ENCODE measurements at places on chromosomes 11 and 22. TPM values are rescaled to one million over a fixed set of nuclear protein-coding genes. Genes with fewer than 3 reads are reported as not detected.

- no peak overlapping the region for H3K4me3 ChIP-seq
- no peak overlapping the region for H3K27ac ChIP-seq
- H3K4me1 ChIP-seq: no peaks in the 10 kb centered on the region
- no peaks in the 10 kb centered on the region for H3K27me3 ChIP-seq
- no peaks in the 10 kb centered on the region for H3K36me3 ChIP-seq
Measured at GRCh38 chr22:33887173-33887572, 33.1 kb downstream of the LARGE1 start.

DNA sequence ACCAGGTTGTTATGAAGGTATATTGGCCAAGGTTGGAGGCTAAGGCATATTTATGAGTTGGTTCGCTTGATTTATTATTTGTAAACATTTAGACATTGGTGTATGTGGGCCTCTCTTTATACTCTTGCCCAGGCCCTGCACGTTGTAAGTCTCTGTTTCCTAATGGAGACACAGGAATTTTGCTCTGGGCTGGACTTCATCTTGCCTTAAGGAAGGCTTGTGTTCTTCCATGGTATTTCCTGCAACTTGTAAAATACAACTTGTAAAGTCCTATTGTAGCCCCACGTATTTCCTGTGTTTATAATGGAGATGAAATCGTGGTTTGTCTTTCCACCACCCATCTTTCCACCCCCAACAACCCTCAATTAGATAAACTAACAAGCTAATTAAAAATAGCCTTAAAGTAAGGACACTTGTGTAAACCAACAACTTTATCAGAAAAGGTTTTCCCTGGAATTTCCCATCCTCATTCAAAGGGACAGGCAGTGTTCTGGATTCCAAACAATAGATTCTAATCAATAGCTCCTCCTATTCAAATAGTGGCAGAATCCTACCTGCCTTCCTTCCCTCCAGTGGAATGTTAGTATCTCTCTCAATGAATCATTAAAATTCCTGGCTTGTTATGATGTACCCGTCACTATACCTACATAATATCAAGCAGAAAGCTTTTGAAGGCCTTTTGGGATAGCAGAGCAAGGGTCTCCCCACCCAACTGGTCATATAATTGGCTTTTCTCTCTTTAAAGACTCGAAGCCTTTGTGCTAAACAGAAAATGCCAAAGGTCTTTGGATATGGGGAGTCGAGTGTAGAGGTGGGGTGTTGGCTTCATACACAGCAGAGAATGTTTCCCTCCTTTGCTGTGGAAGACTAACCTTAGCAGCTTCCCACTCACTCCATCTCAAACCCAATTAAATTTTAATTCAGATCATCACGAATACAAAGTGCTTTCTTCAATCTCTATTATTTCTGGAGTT, 77.1 kb downstream of the UBASH3B start:
- no peak overlapping the region for H3K4me3 ChIP-seq
- H3K27ac ChIP-seq: no peak overlapping the region
- no peaks in the 10 kb centered on the region for H3K27me3 ChIP-seq
- H3K36me3 ChIP-seq: no peaks in the 10 kb centered on the region

GRCh38 chr11:72812604-72812966, 1.6 kb upstream of the ATG16L2 start:
- no peaks in the 10 kb centered on the region for H3K27me3 ChIP-seq
- H3K4me3 ChIP-seq: peak overlapping the region; percentile 91
- no peak overlapping the region for H3K27ac ChIP-seq
- peaks cover 17% of the 10 kb centered on the region for H3K4me1 ChIP-seq
- DNase-seq: no peak
- H3K36me3 ChIP-seq: peaks cover 8% of the 10 kb centered on the region

DNA sequence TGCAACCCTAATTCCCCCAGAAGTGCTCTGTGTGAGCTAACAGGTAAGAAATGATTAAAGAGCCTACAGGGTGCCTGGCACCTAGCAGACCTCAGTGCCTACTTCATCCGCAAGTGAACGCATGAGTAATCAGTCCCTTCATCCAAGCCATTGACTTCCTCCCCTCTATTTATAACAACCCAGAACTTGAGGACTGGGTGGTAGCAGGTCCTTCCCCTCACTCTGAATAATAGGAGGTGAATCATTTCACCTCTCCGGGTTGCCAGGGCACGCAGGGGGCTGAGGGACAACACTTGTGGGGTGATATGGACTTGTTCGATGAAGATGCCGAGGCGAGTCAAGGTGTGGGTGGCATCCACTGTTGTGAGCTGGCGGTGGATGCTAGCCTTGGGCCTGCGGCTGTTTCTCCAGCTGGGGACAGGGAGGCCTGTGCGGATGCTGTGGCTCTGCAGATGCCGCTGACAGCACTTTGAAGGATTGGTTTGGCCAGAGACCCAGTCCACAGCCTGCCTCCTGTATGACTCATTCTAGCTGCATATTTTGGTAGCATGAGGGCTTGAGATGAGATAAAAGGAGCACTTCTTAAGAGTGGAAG, 11.7 kb upstream of the SORL1-AS1 start:
- DNase-seq: no peak
- H3K4me1 ChIP-seq: peaks cover 46% of the 10 kb centered on the region
- no peaks in the 10 kb centered on the region for H3K27me3 ChIP-seq
- H3K36me3 ChIP-seq: no peaks in the 10 kb centered on the region
- H3K4me3 ChIP-seq: no peak overlapping the region

- no peak overlapping the region for H3K27ac ChIP-seq
- no peak overlapping the region for H3K4me3 ChIP-seq
- no peaks in the 10 kb centered on the region for H3K4me1 ChIP-seq
- peaks cover 48% of the 10 kb centered on the region for H3K36me3 ChIP-seq
Measured at GRCh38 chr11:32960553-32961164, 55.0 kb upstream of the DEPDC7 start.

- no peaks in the 10 kb centered on the region for H3K27me3 ChIP-seq
- no peak for DNase-seq
Measured at GRCh38 chr11:102546427-102546826, 15.9 kb upstream of the MMP7 start.

GRCh38 chr11:37755521-37755920, 1157.5 kb upstream of the RAG2 start:
- no peaks in the 10 kb centered on the region for H3K36me3 ChIP-seq
- no peak for DNase-seq
- H3K4me1 ChIP-seq: no peaks in the 10 kb centered on the region
- H3K4me3 ChIP-seq: no peak overlapping the region
- no peaks in the 10 kb centered on the region for H3K27me3 ChIP-seq

GRCh38 chr11:78201096-78201818, 12.5 kb downstream of the USP35 start:
- H3K27me3 ChIP-seq: peaks cover 4% of the 10 kb centered on the region
- no peak overlapping the region for H3K4me3 ChIP-seq
- no peak overlapping the region for H3K27ac ChIP-seq

DNA sequence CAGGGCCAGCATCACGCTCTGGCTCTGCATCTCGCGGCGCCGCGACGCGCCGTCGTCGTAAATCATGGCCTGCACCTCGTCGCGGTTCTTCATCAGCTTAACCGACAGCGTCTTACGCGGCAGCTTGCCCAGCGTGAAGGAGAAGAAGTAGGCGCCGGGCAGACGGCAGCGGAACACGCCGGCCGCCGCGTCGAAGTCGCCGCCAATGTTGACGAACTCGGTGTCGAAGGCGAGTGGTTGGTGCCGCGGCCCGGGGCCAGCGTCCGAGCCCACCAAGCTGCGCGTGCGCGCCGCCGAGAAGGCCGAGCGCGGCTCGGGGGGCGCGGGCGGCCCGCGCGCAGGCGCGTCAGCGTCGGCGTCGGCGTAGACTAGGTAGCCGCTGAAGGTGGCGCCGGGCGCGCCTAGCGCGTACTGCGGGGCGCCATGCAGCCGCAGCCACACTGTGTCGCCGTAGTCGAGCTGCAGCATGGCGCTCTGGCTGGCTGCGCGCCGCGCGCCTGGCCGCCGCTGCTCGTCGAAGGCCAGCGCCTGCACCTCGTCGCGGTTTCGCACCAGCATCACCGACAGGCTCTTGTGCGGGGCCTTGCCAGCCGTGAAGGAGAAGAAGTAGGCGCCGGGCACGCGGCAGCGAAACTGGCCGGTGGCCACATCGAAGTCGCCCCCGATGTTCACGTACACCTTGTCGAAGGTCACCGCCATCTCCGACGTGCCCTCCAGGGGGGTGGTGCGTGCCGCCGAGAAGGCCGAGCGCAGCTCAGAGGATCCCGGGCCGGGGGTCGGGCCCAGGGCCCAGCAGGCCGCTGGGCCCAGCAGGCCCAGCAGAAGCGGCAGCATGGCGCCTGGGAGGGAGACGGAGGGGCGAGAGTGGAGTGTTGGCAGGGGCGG, 3.7 kb downstream of the FAM180B start:
- H3K27ac ChIP-seq: no peak overlapping the region
- peaks cover under 1% of the 10 kb centered on the region for H3K36me3 ChIP-seq
- H3K4me3 ChIP-seq: peak overlapping the region; percentile 49
- peaks cover 42% of the 10 kb centered on the region for H3K27me3 ChIP-seq

DNA sequence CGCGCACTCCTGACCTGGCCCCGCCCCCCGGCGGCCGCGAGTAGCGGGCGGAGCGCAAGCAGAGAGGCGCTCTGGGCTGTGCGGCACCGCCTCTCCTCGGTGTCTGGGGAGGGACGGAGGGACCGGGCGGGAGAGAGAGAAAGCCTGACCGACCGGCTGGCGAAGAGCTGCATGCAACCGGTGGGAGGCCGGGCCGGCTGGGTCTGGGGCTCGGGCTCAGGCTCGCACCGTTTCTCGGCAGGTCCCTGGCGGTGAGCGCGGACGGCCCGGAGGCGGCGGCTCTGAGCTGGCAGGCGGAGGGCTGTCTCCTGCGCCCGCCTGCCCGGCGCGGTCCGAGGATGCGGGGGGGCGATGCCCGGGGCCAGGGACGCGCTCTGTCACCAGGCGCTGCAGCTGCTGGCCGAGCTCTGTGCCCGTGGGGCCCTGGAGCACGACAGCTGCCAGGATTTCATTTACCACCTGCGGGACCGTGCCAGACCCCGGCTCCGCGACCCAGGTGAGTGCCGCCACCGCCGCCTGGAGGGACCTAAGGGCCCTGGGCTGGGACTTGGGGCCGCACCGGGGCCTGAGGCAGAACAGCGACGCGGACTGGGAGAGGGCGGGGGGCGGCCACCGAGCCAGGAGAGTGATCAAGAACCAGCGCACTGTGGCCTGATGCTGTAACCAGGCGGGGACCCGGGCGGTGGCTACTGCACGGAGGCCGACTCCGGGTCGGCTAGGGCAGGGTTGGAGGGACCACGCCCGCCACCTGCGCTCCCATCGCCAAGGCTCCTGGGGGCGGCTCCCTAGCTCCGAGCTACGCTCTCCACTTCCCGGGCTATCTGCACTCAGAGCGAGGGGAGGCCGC, at the start of gene SYT9:
TSS of gene SYT9 (plus strand) at position 69 of the 847 bp plus-strand sequence. CDS start at position 352, 283 bp downstream.
- H3K27ac ChIP-seq: no peak within 1 kb of the TSS
- peak within 1 kb of the TSS; percentile 26 for H3K4me3 ChIP-seq
- H3K4me1 ChIP-seq: no peaks in the 10 kb centered on the region

DNA sequence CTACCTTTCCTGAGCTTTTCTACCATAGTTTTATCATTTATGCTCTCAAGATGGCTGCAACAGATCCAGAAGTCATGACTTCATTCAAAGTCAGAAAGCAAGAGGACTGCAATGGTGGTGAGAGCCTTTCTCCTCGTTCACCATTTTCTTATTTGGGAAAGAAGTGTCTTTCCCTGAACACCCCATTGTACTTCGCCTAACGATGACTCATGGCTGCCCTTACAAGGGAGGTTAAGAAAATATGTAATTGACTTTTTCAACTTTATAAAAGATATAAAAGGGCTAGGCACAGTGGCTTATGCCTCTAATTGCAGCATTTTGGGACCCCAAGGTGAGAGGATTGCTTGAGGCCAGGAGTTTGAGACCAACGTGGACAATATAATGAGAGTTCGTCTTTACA, 541.7 kb downstream of the METTL15 start:
- H3K36me3 ChIP-seq: no peaks in the 10 kb centered on the region
- H3K4me1 ChIP-seq: no peaks in the 10 kb centered on the region
- H3K4me3 ChIP-seq: no peak overlapping the region
- H3K27me3 ChIP-seq: no peaks in the 10 kb centered on the region
- DNase-seq: no peak
- no peak overlapping the region for H3K27ac ChIP-seq

- no peak overlapping the region for H3K4me3 ChIP-seq
- no peaks in the 10 kb centered on the region for H3K4me1 ChIP-seq
- no peaks in the 10 kb centered on the region for H3K27me3 ChIP-seq
- H3K36me3 ChIP-seq: no peaks in the 10 kb centered on the region
Measured at GRCh38 chr11:70510106-70510505, 111.8 kb downstream of the CTTN start.

DNA sequence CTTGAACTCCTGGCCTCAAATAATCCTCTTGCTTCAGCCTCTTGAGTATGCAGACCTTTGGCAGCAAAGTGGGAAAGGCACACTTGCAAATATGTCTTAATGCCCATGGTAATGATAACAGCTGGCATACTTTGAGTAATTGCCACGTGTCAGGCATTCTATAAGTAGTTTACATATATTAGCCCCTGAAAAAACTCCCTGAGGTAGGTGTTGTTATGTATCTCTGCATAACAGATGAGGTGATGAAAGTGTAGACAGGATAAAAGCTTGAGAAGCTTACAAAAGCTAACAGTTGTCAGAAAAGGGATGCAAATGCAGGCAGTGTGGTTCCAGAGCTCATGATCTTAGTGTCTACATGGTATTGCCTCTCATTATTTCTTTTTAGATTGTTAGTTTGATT, 291.1 kb upstream of the C11orf87 start:
- H3K27ac ChIP-seq: no peak overlapping the region
- H3K4me1 ChIP-seq: no peaks in the 10 kb centered on the region
- no peak overlapping the region for H3K4me3 ChIP-seq
- no peak for DNase-seq

DNA sequence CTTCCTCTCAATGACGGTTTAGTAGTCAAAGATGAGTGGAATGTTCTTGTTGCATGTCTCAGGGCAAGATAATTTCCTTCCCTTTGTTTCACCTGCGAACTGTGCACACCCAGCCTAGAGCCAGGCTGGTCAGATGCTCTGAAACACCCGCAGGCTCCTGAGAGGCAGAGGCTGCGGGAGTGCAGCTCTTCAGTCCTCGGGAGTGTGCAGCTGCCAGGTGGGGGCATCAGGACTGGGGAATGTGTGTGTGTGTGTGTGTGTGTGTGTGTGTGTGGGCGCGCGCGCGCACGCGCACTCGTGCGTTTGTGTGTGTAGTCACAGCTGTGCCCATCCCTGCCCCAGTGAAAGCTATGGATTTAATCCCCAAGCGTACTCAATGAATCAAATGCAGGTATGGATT, 136.2 kb upstream of the NTM start:
- H3K4me1 ChIP-seq: no peaks in the 10 kb centered on the region
- DNase-seq: no peak
- H3K36me3 ChIP-seq: no peaks in the 10 kb centered on the region
- no peak overlapping the region for H3K27ac ChIP-seq
- no peak overlapping the region for H3K4me3 ChIP-seq

GRCh38 chr11:36824349-36824748, 226.3 kb upstream of the RAG2 start:
- no peak for DNase-seq
- H3K4me1 ChIP-seq: no peaks in the 10 kb centered on the region
- H3K27me3 ChIP-seq: no peaks in the 10 kb centered on the region
- H3K27ac ChIP-seq: no peak overlapping the region

Gene RFPL2
- polyA plus RNA-seq: 0.21 TPM

Gene PHLDA2
- polyA plus RNA-seq: 7.3 TPM

Gene WT1
- 4.6 TPM for polyA plus RNA-seq

Gene KRTAP5-8
- polyA plus RNA-seq: 0.09 TPM

Gene OR9G4
- not detected for polyA plus RNA-seq

Gene PKNOX2
- polyA plus RNA-seq: 3.6 TPM

Gene ZNF408
- polyA plus RNA-seq: 9.5 TPM

Gene CLCF1
- polyA plus RNA-seq: 9.6 TPM

Gene SLC5A1
- polyA plus RNA-seq: 166 TPM

Gene DTX4
- polyA plus RNA-seq: 43.9 TPM
